ENCODE measurements at places on chromosomes 7 and 10. TPM values are rescaled to one million over a fixed set of nuclear protein-coding genes. Genes with fewer than 3 reads are reported as not detected.

Gene PPP1R3A
- 0.05 TPM for total RNA-seq

- peaks cover 14% of the 10 kb centered on the region for H3K4me1 ChIP-seq
- peaks cover 7% of the 10 kb centered on the region for H3K36me3 ChIP-seq
- H3K27ac ChIP-seq = peak overlapping the region; percentile 27
- no peak overlapping the region for H3K4me3 ChIP-seq
These were observed 4.6 kb upstream of the ANKRD26 start for GRCh38 chr10:27104919-27105318.

GRCh38 chr10:46018453-46019176 lies 11.8 kb downstream of the NCOA4 start:
- no peak for DNase-seq
- H3K4me1 ChIP-seq = peaks cover 22% of the 10 kb centered on the region
- no peak overlapping the region for H3K27ac ChIP-seq
- H3K36me3 ChIP-seq = peaks cover 17% of the 10 kb centered on the region
- H3K4me3 ChIP-seq = no peak overlapping the region
- no peaks in the 10 kb centered on the region for H3K27me3 ChIP-seq

GRCh38 chr7:23247046-23247602 lies 549 bp downstream of the GPNMB start:
- peak overlapping the region; percentile 9 for H3K4me3 ChIP-seq
- H3K27me3 ChIP-seq = peaks cover 41% of the 10 kb centered on the region
- H3K27ac ChIP-seq = peak overlapping the region; percentile 13
- peaks cover 6% of the 10 kb centered on the region for H3K4me1 ChIP-seq
- DNase-seq = no peak

Gene RGR
- total RNA-seq = not detected

Gene DHX32
- 13.6 TPM for total RNA-seq

DNA sequence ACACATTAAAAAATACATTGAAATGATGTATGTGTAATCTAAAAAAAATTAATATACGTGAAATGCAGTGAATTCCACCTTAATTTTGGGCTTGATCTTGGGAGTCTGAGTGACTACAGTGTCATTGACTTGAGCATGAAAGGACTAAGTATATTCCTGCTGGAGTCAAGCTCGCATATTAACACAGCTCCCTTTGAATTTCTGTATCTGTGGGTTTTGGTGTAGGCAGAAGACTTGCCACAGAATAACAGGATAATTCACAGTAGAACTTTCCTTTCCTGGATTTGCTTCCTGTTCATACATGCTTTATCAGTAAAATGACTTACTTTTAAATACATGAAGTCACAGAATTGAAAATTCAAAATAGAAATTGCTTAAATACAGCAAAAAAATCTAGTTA lies 55.3 kb downstream of the PPP1R9A start:
- H3K4me3 ChIP-seq = no peak overlapping the region
- no peaks in the 10 kb centered on the region for H3K36me3 ChIP-seq
- DNase-seq = no peak
- no peaks in the 10 kb centered on the region for H3K27me3 ChIP-seq

- no peaks in the 10 kb centered on the region for H3K4me1 ChIP-seq
- no peak overlapping the region for H3K27ac ChIP-seq
- no peaks in the 10 kb centered on the region for H3K27me3 ChIP-seq
These were observed 177.6 kb downstream of the PLXDC2 start for GRCh38 chr10:19993714-19994315.

DNA sequence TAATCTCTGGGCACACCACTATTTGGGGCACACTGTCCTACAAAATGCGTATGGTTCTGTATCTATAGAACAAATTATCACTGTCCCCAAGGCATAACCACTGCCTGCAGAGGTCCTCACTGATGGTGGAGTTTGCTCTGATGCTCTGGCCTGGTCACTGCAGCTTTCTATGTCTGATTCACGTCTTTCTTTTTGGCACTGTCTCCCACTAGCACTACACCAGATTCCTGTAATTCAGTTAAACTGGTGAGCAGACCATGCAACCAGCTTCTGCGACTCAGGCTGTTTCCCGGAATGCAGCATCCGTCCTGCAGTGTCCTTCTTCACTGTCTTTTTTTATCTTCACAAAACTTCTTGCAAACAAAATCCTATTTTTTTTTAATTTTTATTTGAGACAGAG lies 112.8 kb downstream of the KLF6 start:
- H3K27me3 ChIP-seq = no peaks in the 10 kb centered on the region
- no peak overlapping the region for H3K27ac ChIP-seq
- no peak overlapping the region for H3K4me3 ChIP-seq
- peaks cover 16% of the 10 kb centered on the region for H3K4me1 ChIP-seq
- no peaks in the 10 kb centered on the region for H3K36me3 ChIP-seq
- DNase-seq = no peak

DNA sequence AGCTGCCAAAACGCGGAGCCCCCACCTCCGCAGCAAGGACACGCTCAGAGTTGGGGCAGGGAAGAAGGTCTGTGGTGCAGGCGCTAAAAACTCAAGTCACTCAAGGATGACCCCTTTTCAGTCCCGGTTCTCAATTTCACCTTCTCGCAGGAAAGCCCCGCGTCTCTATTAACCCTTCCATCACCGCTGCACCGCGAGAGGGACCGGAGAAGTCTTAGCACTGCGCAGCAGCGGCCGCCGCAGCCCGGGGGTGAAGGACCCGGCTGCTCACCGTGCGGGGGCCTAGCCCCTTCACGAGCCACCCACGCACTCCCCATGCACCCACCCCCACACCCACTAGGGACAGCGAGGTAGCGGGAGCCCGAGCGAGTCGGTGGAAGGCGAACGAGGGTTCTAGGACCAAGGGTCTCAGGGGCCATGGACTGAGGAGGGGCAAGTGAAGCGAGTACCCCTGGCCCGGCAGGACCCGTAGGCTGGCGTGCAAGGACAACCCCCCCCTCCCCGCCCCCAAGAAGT lies 162.9 kb downstream of the SH3PXD2A start:
- H3K36me3 ChIP-seq = no peaks in the 10 kb centered on the region
- DNase-seq = no peak
- H3K4me1 ChIP-seq = peaks cover 19% of the 10 kb centered on the region
- H3K27ac ChIP-seq = no peak overlapping the region
- peaks cover 16% of the 10 kb centered on the region for H3K27me3 ChIP-seq

- H3K36me3 ChIP-seq = no peaks in the 10 kb centered on the region
These were observed 548.5 kb upstream of the NRP1 start for GRCh38 chr10:33882996-33883395.

DNA sequence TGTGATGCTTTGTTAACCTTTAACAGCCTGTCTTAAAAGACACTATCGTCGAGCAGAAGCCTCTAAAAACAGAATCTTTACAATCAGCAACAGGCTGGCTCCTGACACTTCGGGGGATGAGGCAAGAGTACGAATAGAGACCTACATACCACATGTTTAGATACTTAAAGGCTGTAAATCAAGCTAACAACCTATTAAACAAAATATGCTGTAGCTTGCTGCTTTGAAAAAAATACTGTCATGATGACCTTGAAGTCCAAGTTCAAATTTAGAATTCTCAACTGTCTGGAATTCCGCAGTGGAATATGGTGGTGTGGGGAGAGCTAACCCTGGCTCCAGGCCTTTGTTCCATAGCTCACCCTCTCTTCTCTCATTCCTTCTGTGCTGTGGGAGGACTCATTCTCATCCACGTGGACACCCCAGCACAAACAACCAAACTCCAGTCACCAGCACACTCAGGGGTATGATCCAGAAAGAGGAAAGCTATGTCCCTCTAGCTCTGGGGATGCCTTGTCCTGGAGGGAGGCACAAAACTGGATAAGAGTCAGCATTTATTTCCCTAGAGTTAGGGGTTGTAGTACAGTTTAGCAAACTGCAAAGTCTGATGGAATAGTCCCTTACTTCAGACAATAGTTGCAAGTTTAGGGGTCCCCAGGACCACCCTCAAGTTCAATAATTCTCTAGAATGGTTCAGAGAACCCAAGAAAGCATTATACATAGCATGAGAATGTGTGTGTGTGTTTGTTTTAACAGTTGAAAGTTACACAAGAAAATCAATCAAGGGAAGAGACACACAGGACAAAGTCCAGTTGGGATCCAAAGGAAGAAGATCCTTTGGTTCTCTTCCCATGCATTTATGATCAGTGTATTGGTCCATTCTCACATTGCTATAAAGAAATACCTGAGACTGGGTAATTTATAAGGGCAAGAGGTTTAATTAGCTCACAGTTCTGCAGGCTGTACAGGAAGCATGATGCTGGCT lies 196.1 kb upstream of the SVIL start:
- no peaks in the 10 kb centered on the region for H3K36me3 ChIP-seq
- H3K4me1 ChIP-seq = peaks cover 4% of the 10 kb centered on the region
- no peak overlapping the region for H3K27ac ChIP-seq
- H3K4me3 ChIP-seq = no peak overlapping the region
- DNase-seq = no peak
- no peaks in the 10 kb centered on the region for H3K27me3 ChIP-seq

Gene KEL
- total RNA-seq = 2.7 TPM

DNA sequence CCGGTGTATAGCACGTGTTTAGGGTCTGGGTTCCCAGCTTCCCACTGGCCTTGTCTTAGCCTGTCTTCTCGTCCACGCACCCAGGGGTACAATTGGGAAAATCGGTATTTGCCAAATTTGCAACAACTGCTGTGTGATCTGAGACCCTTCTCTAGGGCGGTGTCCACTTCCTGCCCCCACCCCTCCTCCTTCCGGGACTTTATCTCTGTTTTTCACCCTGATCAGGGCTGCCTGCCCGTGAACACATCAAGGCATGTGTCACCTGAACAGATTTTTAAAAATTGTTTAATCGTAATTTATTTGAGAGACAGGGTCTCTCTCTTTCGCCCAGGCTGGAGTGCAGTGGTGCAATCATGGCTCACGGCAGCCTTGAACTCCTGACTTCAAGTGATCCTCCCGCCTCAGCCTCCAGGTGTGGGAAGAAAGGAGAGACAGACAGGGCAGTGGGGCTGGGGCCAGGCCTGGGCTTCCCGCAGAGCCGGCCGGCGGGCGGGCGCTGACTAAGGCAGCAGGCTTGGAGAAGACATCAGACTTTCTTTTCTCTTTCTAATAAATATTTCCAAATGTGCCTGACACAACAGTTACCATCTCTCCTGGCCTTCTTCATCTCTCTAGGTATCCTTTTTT lies 27.5 kb downstream of the ELFN1 start:
- H3K27ac ChIP-seq = no peak overlapping the region
- peaks cover 36% of the 10 kb centered on the region for H3K27me3 ChIP-seq
- no peak for DNase-seq
- peaks cover 12% of the 10 kb centered on the region for H3K4me1 ChIP-seq
- H3K36me3 ChIP-seq = no peaks in the 10 kb centered on the region
- no peak overlapping the region for H3K4me3 ChIP-seq

DNA sequence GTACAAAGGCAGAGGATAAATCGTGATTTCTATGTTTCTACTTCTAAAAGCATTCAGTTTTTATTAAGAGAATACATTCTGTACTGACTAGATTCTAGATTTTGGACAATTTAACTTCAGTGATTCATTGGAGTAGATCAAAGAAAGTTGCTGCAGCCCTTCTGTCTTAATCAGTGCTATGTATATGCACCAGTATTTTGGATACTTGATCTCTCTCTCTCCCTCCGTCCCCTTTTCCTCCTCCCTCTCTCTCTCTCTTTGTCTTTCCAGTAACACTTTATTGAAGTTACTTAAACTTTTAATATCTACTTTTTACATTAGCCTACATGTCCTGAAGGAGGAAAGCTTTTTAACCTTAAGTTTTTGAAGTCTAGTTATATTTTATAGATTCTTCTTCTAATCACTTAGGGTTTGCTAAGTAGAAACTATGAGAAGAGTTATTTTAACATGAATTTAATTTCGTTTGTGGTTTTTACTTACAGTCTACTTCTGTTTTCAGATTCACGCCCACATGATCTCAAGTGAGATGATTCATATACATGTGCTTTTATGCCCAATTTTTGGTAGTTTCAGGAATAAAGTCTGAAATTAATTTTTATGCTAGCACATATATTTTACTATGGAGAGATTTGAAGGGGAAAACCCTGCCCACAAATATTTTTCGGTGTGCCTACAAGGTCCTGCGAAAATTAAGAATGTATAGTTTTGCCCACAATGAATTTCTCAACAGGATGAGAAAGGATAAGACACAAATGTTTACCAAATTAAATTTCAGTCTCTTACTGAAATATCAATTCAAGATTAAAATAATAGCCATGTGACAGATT lies 9.1 kb downstream of the MDFIC start:
- no peaks in the 10 kb centered on the region for H3K27me3 ChIP-seq
- H3K27ac ChIP-seq = peak overlapping the region; percentile 36
- no peak for DNase-seq

DNA sequence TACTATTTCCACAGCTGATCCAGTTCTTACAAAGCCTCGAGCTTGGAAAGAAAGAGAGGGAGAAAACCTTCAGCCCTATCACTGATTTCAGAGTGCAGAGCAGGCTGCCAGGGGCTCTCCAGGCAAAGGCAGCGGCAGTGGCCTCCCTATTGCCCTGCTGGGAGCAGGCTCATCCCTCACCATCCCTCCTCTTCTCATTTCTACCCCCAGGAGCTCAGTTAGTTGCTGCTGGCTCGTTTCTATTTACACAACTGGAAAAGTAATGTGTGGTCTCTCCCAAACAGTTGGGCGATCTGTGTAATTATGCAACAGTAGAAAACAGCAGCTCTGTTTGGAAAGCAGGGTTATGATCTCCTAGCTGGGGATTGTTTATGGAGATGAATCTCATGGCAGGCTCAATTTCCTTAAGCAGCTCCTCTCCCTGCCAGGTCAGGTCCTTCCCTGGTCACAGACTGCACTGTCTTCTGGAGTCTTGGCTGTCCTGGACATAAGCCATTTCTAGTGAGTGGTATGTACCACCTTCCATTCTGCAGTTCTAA lies 28.7 kb upstream of the TNS3 start:
- no peak overlapping the region for H3K27ac ChIP-seq
- no peaks in the 10 kb centered on the region for H3K4me1 ChIP-seq
- H3K36me3 ChIP-seq = no peaks in the 10 kb centered on the region
- H3K27me3 ChIP-seq = no peaks in the 10 kb centered on the region

DNA sequence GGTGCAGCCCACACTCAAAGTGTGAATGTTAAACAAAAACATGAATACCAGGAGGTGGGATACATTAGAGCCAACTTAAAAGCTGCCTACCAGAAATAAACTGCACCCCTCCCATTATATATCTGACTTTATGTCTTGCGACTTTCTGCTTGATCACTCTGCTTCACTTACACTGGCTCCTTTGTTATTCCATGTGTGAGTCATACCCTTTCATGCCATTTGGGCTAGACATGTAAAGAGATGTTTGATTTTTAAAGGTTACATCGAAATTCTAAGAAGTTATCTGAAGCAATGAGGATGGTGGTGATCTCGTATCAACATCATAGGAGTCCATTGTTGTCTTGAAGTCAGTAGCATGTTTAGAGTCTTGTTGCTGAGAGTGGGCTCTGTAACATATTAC lies 31.6 kb upstream of the ETV1 start:
- DNase-seq = no peak
- H3K4me3 ChIP-seq = no peak overlapping the region
- H3K36me3 ChIP-seq = no peaks in the 10 kb centered on the region
- H3K27me3 ChIP-seq = no peaks in the 10 kb centered on the region
- no peaks in the 10 kb centered on the region for H3K4me1 ChIP-seq

DNA sequence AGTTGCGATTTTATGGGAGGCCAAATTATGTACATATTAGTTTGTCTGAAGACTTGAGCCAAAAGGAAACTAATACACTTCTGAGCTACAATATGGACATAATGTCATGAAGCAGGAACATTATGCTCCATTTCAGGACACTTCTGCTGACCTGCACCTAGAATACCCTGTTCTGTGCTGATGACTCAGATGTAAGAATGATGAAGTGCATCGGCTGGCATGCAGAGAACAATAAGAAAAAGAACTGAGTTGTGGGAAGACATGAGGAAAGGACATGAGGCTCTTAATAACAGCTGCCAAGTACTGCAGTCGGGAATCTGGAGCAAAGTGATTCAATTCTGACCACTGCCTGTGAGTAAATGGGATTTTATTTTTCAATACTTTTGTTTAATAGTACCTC lies 192.9 kb upstream of the VSTM2A start:
- DNase-seq = no peak
- no peaks in the 10 kb centered on the region for H3K4me1 ChIP-seq
- H3K36me3 ChIP-seq = no peaks in the 10 kb centered on the region
- no peaks in the 10 kb centered on the region for H3K27me3 ChIP-seq
- no peak overlapping the region for H3K27ac ChIP-seq
